ENCODE measurements at places on chromosomes 2 and 18.

GRCh38 chr2:165401285-165401852 is 68.1 kb upstream of the CSRNP3 start:
- DNase-seq: peak; percentile 47

GRCh38 chr18:57150828-57151227 is 3.9 kb downstream of the BOD1L2 start:
- DNase-seq: no peak

DNA sequence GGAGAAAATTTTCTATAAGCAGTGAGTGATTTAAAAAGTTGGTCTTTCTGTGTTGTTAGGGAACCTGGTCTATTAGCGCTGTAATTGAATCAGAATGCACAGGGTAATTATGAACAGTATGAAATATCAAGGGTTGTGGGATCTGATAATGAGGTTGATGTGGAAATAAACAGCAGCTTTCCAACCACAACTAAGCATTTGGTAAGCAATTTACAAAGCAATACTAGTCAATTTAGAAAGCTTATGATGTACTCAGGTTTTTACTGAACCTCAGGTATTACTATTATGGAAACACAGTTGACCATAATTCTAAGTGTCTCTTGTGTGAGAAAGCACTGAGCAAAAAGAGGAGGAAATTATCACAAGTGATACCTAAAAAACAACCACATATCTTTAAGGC is 11.0 kb upstream of the SMCHD1 start:
- DNase-seq: no peak

DNA sequence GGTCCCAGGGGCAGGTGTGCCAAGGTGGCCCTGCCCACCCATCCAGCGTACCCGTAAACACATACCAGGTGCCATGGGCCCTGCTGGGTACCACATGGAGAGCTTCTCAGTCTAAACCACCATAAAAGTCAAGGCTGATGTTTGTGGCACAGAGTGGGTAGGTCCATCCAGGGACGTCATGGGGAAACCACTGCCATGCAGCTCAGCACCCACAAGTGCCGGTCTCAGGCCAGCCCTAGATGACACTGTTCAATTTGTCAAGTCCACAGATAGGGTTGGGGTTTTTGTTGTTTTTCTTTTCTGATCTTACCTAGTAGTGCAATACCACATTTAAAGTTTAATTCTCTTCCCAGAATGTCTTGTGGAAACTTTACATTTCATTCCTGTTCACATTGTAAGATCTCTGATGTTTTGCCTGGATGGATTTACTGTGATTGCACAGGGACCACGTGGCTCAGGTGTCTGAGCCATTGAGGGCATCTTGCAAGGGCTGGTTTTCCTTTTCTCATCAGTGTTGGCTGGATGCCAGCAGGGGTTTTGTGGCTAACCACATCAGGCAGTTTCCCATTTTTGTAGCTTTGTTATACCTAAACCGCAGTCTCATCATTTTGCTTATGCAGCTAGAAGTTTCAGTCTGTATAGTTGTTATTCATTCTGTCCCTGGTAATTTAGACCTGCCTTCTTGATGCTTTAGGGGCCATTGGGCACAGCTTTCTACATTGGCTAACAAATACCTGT is 64.7 kb downstream of the STK25 start:
- DNase-seq: no peak

DNA sequence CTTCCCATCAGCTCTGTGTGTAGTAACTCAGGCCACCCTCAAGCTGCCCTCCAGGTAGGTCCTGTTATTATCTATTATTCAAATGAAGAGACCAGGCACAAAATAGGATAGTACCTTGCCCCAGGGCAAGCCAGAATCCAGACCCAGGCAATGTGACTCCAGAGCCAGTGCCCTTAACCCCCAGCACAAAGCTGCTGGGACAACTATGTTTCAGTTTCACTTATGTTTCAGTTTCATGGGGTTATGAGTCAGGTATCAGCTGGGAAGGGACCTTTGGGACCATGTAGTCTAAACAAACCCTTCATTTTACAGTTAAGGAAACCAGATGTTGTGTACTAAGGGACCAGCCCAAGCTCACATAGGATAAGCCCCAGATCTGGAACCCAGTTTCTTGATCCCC is 10.0 kb downstream of the HK2 start:
- DNase-seq: peak; percentile 55

GRCh38 chr18:46001074-46001473 is 33.9 kb upstream of the EPG5 start:
- no peak for DNase-seq

- no peak for DNase-seq
Observed at GRCh38 chr18:43220691-43221090, 56.6 kb downstream of the SYT4 start.

- DNase-seq: no peak
Observed at GRCh38 chr18:48479531-48479930, 59.3 kb upstream of the CTIF start.

DNA sequence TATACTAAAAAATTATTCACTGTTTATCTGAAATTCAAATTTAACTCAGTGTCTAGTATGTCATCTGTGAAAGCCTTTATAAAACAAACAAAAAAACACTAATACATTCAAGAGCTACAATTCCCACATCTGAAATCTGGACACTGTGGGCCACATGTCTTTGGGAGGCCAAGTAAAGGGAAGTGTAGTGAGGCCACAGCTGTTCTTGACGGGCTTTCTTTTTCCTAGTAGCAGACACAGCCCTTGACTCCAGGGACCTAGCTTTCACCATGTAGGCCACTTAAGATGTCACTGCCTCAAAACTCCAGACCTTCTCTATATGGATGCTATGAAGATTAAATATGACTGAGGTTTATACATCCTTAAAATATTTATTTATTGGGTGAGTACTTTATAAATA is 91.1 kb downstream of the RBMS1 start:
- no peak for DNase-seq

GRCh38 chr2:97704989-97705388 is 8.4 kb upstream of the ZAP70 start:
- DNase-seq: no peak

GRCh38 chr2:180983468-180984242 is 3.2 kb downstream of the UBE2E3 start:
- DNase-seq: peak; percentile 43

DNA sequence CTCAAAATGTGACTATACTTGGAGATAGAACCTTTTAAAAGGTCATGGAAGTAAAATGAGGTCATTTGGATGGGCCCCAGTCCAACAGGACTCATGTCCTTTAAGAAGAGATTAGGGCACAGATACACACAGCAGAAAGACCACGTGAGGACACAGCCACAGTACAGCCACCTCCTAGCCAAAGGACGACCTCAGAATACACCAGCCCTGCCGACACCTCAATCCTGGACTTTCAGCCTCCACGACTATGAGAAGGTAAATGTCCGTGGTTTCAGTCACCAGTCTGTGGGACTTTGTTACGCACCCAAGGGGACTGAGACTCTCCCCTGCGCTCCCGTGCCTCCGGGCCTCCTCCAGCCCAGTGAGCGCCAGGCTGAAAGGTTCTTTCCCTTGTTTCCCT is 30.2 kb upstream of the HPCAL1 start:
- DNase-seq: no peak

GRCh38 chr18:62332431-62332830 is 7.3 kb downstream of the TNFRSF11A start:
- DNase-seq: no peak

DNA sequence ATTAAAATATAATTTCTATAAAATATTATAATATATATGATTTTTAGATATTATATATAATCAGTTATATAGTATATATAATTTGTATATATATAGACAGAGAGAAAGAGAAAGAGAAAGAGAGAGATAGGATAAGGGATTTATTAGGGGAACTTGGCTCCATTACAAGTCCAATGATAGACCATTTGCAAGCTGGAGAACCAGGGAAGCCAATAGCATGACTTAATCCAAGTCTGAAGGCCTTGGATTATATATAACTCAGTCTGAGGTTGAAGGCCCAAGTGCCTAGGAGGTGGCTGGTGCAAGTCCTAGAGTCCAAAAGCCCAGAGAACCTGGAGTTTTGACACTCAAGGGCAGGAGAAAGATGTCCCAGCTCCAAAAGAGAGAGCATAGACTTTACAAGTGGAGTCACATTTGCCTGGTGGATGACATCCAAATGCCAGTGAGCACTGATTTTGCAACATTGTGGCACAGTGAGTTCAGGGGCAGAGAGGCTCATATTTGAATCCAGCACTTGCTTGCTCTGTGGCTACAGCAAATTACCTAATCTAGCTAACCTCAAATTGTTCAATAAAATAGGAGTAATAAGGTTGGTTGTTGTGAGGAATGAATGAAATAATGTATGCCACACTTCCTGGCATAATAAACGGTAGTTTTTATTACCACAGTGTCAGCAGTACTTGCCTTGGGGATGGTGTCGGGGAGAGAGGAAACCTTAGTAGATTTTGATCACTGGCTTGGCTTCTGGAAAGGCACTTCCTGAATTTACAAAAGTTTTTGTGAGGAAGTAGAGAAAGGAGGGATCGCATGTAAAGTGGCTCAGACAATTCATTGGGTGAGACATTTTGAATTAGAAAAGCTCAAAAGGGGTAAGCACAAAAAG is 69.6 kb upstream of the CD28 start:
- peak; percentile 32 for DNase-seq

DNA sequence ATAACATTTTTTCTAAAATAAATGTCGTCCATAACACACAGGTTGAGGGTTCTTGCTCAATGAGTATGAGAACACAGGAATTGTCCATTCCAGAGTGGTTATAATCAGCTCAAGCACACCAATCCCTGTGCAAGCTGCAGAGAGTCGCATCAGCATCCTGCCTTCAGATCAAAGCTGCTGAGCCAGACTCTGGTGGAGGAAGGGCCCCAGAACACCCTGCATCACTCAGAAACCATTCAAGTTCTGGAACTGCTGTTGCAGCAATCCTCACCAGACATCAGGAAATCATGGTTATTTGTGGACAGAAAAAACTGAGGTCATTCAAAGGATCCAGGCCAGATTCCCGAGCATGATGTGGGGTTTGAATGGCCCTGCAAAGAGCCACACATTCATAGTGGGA is 44.5 kb downstream of the DNER start:
- DNase-seq: no peak

- no peak for DNase-seq
Observed at GRCh38 chr2:55441280-55441892, 21.7 kb upstream of the CCDC88A start.

GRCh38 chr2:31239593-31240177 is 5.7 kb downstream of the EHD3 start:
- DNase-seq: peak; percentile 87

GRCh38 chr18:32355896-32356295 is 114.8 kb downstream of the GAREM1 start:
- peak; percentile 54 for DNase-seq

GRCh38 chr2:233275223-233275622 is 23.8 kb downstream of the ATG16L1 start:
- DNase-seq: no peak

- peak; percentile 36 for DNase-seq
Observed at GRCh38 chr2:224584111-224584784, 915 bp downstream of the CUL3 start.

DNA sequence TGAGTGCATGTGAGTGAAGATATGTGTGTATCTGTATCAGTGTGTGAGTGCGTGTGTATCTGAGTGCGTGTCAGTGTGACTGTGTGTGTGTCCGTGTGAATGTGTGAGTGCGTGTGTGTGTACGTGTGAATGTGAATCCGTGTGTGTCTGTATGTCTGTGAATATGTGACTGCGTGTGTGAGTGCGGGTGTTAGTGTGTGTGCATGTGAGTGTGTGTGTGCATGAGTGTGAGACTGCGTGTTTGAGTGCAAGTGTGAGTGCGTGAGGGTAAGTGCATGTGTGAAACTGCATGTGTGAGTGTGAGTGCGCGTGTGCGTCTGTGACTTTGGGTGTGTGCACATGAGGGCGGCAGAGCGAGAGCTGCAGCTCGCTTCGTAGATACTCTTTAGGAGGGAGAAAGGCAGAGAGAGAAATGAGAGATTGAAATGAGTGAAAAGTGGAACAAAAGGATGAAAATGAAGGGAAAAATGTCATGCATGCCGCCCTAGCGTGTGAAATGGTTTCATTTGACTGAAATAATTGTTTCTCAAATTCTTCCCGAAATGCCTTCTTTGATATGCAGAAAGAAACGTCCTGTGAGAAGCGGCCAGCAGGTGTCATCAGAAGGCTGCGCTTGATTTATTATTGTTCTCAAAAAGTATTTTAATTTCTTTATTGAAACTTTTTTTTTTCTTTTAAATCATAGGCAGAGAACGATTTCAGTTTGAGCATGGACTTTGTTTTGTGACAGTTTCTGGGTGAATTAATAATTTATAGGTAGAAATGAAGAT is 25.6 kb downstream of the ZNF407 start:
- DNase-seq: peak; percentile 36

GRCh38 chr2:6526093-6526824 is 339.4 kb downstream of the CMPK2 start:
- DNase-seq: no peak

GRCh38 chr18:23585897-23586248 is 433 bp downstream of the NPC1 start:
- DNase-seq: no peak

DNA sequence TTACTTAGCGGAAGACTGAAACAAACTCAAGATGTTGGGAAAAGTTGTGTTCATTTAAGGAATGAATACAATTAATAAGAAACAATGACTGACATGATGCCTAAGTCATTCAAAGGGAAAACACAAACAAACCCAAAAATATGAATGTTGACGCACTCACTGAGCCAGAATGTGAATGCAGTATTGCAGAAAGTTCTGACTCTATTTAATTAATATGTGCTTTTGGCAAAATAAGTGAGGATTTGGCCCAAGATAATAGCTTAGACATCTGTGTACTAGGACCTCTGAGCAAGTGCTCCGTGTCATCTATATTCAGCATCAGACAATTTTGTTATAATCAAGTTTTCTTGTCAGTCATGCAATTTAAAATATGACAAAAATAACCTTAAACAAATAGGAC is 1138.8 kb upstream of the NXPH2 start:
- DNase-seq: no peak

DNA sequence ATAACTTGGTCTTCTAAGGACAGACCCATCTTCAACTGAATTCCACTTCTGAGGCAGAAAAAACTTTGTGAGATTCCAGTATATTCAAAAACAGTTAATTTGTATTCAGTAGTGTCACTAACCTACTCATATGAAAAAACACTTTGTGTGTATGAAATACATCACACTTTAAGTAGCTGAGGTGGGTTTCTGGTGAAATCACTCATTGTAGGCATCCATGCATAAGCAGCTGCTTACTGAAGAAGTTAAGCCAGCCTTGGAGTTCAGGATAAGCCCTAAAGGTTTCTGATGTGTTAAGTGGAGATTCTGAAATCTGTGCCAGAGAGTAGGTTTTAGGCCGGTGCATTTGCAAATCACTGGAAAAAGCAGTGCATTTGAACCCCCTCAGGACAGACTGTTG is 128.2 kb downstream of the BCL2 start:
- no peak for DNase-seq

DNA sequence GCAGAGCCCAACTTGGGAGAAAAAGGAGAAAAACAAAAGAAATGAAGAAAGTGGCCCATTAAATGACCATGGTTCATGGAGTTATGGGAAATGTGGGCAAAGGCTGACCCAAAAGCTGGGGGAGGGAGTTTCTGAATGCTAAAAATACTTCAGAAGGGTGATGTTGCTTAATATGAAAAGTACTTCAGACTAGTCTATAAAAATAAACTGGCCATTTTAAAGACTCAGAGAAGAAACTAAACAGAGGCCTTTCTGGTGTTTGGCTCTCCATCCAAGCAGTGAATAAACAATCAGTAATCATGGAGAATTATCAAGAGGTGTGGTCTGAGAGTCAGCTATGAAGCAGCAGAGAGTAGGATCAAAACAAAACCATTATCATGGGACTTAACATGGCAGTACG is 160.8 kb upstream of the MAPRE2 start:
- DNase-seq: no peak

All from GM03348 (cell line).